Neural crest cell (in vitro differentiated cells): ENCODE measurements at places on chromosomes 1 and 21. TPM values are rescaled to one million over a fixed set of nuclear protein-coding genes. Genes with fewer than 3 reads are reported as not detected.
A peak's percentile ranks its signal among the peaks of the same experiment; 100 is the strongest.

The PLEKHA6 gene
- total RNA-seq, result 4.0 and 4.5 TPM in 2 replicates

The SPATA45 gene
- 0.68 and 1.3 TPM in 2 replicates for total RNA-seq

The KLHDC9 gene
- 8.0 and 9.1 TPM in 2 replicates for total RNA-seq

The LMX1A gene
- not detected in 2 replicates for total RNA-seq

The GJB3 gene
- not detected in 2 replicates for total RNA-seq

DNA sequence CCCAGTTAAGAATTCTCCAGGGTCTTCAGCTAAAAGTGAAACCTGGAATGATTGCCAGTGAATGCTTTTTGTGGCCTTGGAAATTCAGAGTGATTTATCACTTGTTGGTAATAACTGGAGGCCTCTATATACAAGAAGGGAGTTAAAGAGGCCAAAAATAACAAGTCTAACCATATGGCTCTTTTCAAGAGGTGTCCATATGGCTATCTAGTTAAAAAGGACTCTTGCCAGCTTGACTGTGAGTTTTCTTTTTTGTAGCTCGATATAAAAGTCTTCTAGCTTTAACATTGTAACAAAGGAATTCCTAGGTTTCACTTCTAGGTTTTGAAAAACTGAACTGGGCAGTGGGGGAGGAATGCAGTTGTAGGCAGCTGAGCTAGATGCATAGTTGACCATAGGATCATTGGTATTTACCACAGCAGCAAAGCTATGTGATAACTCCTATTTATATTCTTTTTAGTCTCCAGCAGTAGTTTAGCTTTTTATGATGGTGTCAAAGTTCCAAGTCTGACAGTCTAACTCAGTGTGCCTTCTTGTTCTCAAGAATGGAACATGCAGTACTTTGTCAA, 44.4 kb downstream of the CACHD1 start:
- H3K4me1 ChIP-seq, result peaks cover 70% of the 10 kb centered on the region
- peak overlapping the region; percentile 13 for H3K4me3 ChIP-seq
- no peaks in the 10 kb centered on the region for H3K27me3 ChIP-seq
- H3K27ac ChIP-seq, result no peak overlapping the region
- no peak for DNase-seq

DNA sequence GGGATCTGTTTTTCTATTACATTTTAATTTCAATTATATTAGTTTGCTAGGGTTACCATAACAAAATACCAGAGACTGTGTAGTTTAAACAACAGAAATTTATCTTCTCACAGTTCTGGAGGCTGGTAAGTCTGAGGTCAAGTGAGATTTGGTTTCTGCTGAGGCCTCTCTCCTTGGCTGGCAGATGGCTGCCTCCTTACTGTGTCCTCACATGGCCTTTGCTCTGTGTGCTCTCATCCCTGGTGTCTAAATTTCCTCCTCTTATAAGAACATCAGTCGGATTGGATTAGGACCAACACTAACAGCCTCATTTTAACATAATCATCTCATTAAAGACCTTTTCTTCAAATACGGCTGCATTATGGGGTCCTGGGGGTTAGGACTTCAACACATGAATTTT, 195.2 kb upstream of the CHODL start:
- no peaks in the 10 kb centered on the region for H3K4me1 ChIP-seq
- no peak for DNase-seq
- H3K36me3 ChIP-seq, result no peaks in the 10 kb centered on the region
- H3K27me3 ChIP-seq, result no peaks in the 10 kb centered on the region

DNA sequence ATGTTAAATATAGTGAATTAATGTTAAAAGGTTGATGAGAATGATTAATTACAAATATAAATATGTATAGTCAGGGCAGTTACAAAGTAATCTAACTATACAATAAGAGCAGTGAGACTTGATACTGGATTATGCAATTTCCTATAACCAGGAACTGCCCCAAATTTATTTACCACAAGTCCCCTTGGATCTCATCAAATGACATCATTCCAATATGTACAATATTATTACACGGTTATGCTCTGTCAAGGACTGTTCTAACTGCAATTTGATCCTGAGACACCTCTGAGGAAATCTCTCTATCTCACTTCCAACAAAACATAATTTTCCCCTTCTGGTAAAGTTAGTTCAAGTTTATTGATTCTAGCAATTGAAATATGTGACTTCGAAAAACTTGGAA, 917.6 kb downstream of the NCAM2 start:
- H3K4me3 ChIP-seq, result no peak overlapping the region
- no peaks in the 10 kb centered on the region for H3K27me3 ChIP-seq

- no peak overlapping the region for H3K4me3 ChIP-seq
- no peaks in the 10 kb centered on the region for H3K27me3 ChIP-seq
- H3K4me1 ChIP-seq, result no peaks in the 10 kb centered on the region
- no peak overlapping the region for H3K27ac ChIP-seq
- peaks cover 15% of the 10 kb centered on the region for H3K36me3 ChIP-seq
- DNase-seq, result no peak
These were observed 20.4 kb downstream of the MAP7D1 start for GRCh38 chr1:36176106-36176949.

The PARK7 gene
- 383 and 386 TPM in 2 replicates for total RNA-seq

DNA sequence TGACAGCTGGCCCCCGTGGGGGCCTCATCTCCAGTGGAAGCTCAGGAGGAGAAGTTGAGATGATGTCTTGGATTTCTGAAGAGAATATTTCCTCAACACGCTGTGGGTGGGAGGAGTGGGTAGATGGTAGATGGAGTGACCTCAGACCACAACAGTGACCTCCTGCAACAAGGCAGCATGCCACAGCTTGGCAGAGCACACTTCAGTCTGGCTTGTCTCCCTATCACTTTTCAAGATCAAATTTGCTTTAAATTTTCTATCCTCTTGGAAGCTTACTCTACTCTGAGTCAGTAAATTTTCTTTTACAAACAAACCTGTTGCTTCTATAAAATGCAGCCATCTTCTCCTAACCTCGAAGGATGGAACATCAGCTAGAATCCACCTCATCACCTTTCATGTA, 59.7 kb downstream of the NTPCR start:
- peaks cover 21% of the 10 kb centered on the region for H3K4me1 ChIP-seq
- no peaks in the 10 kb centered on the region for H3K27me3 ChIP-seq
- no peak overlapping the region for H3K27ac ChIP-seq
- DNase-seq, result no peak
- H3K36me3 ChIP-seq, result peaks cover 2% of the 10 kb centered on the region
- H3K4me3 ChIP-seq, result no peak overlapping the region

The FCRL5 gene
- not detected in 2 replicates for total RNA-seq

GRCh38 chr1:23865543-23865930, 2.6 kb downstream of the FUCA1 start:
- peak overlapping the region; percentile 61 for H3K4me3 ChIP-seq
- no peaks in the 10 kb centered on the region for H3K36me3 ChIP-seq
- peaks cover 41% of the 10 kb centered on the region for H3K27me3 ChIP-seq
- no peak for DNase-seq
- H3K27ac ChIP-seq, result no peak overlapping the region

GRCh38 chr1:58812926-58813325, 29.1 kb upstream of the JUN start:
- no peaks in the 10 kb centered on the region for H3K36me3 ChIP-seq
- no peak overlapping the region for H3K27ac ChIP-seq
- no peak for DNase-seq
- H3K27me3 ChIP-seq, result no peaks in the 10 kb centered on the region
- H3K4me3 ChIP-seq, result no peak overlapping the region
- H3K4me1 ChIP-seq, result peaks cover 40% of the 10 kb centered on the region

GRCh38 chr1:244276646-244277045, 175.1 kb downstream of the ADSS2 start:
- peaks cover 15% of the 10 kb centered on the region for H3K4me1 ChIP-seq
- H3K36me3 ChIP-seq, result no peaks in the 10 kb centered on the region
- DNase-seq, result no peak
- no peak overlapping the region for H3K4me3 ChIP-seq
- no peak overlapping the region for H3K27ac ChIP-seq
- peaks cover 5% of the 10 kb centered on the region for H3K27me3 ChIP-seq

GRCh38 chr1:175690298-175690697, 53.1 kb downstream of the TNR start:
- no peaks in the 10 kb centered on the region for H3K36me3 ChIP-seq
- no peak overlapping the region for H3K4me3 ChIP-seq
- H3K4me1 ChIP-seq, result peaks cover 6% of the 10 kb centered on the region
- H3K27me3 ChIP-seq, result no peaks in the 10 kb centered on the region
- no peak overlapping the region for H3K27ac ChIP-seq

The PRELP gene
- total RNA-seq, result 2.9 and 3.4 TPM in 2 replicates

DNA sequence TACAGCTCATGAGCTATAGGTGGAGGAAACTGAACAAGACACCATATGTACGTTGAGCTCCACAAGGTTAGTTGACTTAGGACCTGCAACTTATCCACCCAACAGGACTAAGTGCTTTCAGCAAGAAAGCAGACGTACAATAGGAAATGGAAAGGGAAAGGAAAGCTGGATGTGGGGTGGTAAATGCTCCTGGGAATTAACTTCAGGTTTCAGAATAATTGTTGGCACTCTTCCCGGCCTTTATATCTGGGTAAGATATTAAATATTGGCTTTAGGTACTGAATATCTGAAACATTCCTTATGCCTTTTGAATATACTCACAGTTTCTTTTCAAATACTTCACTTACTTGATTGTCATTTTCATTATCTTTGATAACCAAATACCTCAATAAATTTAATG, 36.3 kb downstream of the GLMN start:
- no peak overlapping the region for H3K4me3 ChIP-seq
- no peak for DNase-seq
- H3K27me3 ChIP-seq, result no peaks in the 10 kb centered on the region
- H3K27ac ChIP-seq, result no peak overlapping the region
- H3K36me3 ChIP-seq, result peaks cover 18% of the 10 kb centered on the region
- H3K4me1 ChIP-seq, result no peaks in the 10 kb centered on the region

GRCh38 chr1:65425697-65426096, 5.2 kb downstream of the LEPR start:
- H3K27ac ChIP-seq, result no peak overlapping the region
- no peak overlapping the region for H3K4me3 ChIP-seq
- H3K4me1 ChIP-seq, result peaks cover 8% of the 10 kb centered on the region
- no peak for DNase-seq

GRCh38 chr1:41009466-41009865, 12.1 kb downstream of the SLFNL1 start:
- peaks cover 5% of the 10 kb centered on the region for H3K4me1 ChIP-seq
- no peaks in the 10 kb centered on the region for H3K27me3 ChIP-seq
- no peak overlapping the region for H3K4me3 ChIP-seq
- no peak for DNase-seq
- peaks cover 29% of the 10 kb centered on the region for H3K36me3 ChIP-seq
- no peak overlapping the region for H3K27ac ChIP-seq

- H3K27me3 ChIP-seq, result no peaks in the 10 kb centered on the region
- no peak for DNase-seq
- no peak overlapping the region for H3K4me3 ChIP-seq
- no peak overlapping the region for H3K27ac ChIP-seq
- H3K4me1 ChIP-seq, result no peaks in the 10 kb centered on the region
- H3K36me3 ChIP-seq, result peaks cover 6% of the 10 kb centered on the region
These were observed 15.4 kb downstream of the NOL9 start for GRCh38 chr1:6538956-6539355.

DNA sequence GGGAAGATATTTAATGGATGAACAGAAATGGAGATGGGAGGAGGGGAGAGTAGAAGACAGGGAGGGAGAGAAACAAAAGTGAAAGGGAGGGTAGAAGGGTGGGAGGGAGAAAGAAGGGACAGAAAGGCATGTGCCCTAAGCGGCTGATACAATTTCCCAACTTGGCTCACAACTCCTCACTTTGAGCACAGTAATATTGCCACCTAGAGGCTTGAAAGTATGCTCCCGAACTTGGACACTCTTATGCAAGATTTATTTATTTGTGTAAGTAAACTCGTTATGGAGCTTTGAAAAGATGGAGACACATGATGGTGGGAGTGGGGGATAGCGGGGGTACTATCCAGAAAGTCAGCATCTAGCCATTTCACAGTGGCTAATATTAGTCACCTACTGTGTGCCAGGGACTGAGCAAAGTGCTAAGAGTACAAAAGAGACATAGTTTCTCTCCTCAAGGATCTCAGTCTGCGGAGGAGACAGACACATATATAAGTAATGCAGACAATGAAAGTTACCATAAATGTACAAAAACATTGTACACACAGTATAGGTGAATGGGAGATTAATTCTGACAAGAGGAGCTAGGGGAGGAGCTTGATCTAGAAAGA, 189.7 kb downstream of the SEC16B start:
- H3K36me3 ChIP-seq, result no peaks in the 10 kb centered on the region
- peaks cover 48% of the 10 kb centered on the region for H3K4me1 ChIP-seq
- H3K27ac ChIP-seq, result no peak overlapping the region

- H3K4me1 ChIP-seq, result no peaks in the 10 kb centered on the region
- H3K4me3 ChIP-seq, result no peak overlapping the region
These were observed 65.5 kb upstream of the BACH1 start for GRCh38 chr21:29233256-29233546.

GRCh38 chr1:239389703-239390102, 3.3 kb downstream of the CHRM3 start:
- peaks cover 27% of the 10 kb centered on the region for H3K4me1 ChIP-seq
- no peak for DNase-seq
- no peak overlapping the region for H3K4me3 ChIP-seq
- H3K36me3 ChIP-seq, result no peaks in the 10 kb centered on the region
- no peak overlapping the region for H3K27ac ChIP-seq

The SLC25A34 gene
- 2.9 and 3.3 TPM in 2 replicates for total RNA-seq

- no peak overlapping the region for H3K4me3 ChIP-seq
- H3K4me1 ChIP-seq, result peaks cover 33% of the 10 kb centered on the region
- H3K27ac ChIP-seq, result no peak overlapping the region
- DNase-seq, result no peak
- peaks cover 6% of the 10 kb centered on the region for H3K27me3 ChIP-seq
- no peaks in the 10 kb centered on the region for H3K36me3 ChIP-seq
These were observed 398.3 kb upstream of the POU3F1 start for GRCh38 chr1:38444770-38445442.

The PRKAB2 gene
- 19.4 and 19.7 TPM in 2 replicates for total RNA-seq

- H3K4me3 ChIP-seq, result no peak overlapping the region
- H3K27ac ChIP-seq, result no peak overlapping the region
- DNase-seq, result no peak
- H3K27me3 ChIP-seq, result peaks cover 9% of the 10 kb centered on the region
These were observed 155.1 kb upstream of the CAMK1G start for GRCh38 chr1:209428241-209428921.

DNA sequence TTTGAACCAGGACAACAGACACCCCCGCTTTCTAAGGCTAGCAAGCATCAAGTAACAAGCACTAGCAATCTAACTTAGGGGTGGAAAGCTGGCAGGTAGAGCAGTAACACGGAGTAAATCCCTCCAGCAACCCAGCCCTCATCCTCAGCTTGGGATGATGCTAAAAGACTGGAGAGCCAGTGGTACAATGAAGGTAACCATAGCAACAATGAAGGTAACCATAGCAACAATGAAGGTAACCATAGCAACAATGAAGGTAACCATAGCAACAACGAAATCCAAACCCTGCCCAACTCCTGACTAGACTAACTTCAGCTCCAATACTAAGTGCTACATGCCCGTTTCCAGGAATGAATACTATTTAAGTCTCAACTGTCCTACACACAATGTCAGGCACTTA, 22.2 kb upstream of the EIF4G3 start:
- no peak overlapping the region for H3K4me3 ChIP-seq
- DNase-seq, result no peak
- no peaks in the 10 kb centered on the region for H3K27me3 ChIP-seq
- no peak overlapping the region for H3K27ac ChIP-seq
- H3K4me1 ChIP-seq, result peaks cover 6% of the 10 kb centered on the region
- H3K36me3 ChIP-seq, result no peaks in the 10 kb centered on the region

The IVL gene
- total RNA-seq, result not detected in 2 replicates

The TRAF3IP3 gene
- not detected in 2 replicates for total RNA-seq

- peaks cover 8% of the 10 kb centered on the region for H3K27me3 ChIP-seq
- DNase-seq, result no peak
- H3K4me1 ChIP-seq, result peaks cover 4% of the 10 kb centered on the region
- H3K27ac ChIP-seq, result no peak overlapping the region
- no peak overlapping the region for H3K4me3 ChIP-seq
- H3K36me3 ChIP-seq, result no peaks in the 10 kb centered on the region
These were observed 199.5 kb downstream of the AJAP1 start for GRCh38 chr1:4853904-4854303.
